CD8-positive, alpha-beta T cell (primary cell): ENCODE measurements at places on chromosomes 5 and 9.

DNA sequence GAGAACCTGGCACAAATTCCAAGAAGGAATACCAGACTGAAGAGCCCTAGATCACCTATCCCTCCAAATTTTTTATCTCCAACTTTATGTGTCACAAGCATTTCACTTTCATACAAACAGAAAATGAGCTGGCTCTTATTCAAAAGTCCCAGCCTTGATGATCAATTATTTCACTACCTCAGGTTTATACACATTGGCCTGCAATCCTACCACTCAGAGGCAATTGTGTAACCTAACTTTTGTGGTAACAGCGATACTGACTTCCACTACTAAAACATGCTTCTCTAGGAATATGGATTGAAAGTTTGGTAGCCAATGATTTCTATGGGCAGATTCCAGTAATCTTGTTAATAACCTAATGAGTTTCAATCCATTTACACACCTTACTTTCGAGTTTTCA lies 10.5 kb downstream of the RNF38 start:
- DNase-seq = no peak

GRCh38 chr9:89657765-89658164 lies 53.0 kb downstream of the GADD45G start:
- no peak for DNase-seq

DNA sequence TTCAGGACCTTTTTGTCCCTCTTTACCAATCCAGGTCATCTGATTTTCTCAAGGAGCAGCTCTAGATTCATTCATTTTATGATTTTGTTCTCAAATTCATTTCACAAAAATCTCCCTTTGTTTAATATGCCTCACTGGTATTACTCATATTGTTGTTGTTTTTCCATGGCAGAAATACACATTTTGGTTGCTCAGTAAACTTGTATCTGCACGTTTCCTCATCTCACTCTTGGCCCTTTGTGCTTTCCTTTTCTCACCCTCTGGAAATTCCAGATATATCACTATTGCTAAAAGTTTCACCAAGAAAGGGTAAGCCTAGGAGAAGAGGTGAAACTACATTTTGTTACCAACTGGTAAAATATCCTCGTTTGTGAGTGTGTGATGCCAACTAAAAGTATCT lies 14.8 kb downstream of the ASPN start:
- no peak for DNase-seq

- DNase-seq = no peak
Measured at GRCh38 chr9:72718503-72718902, 197.1 kb downstream of the TMC1 start.

DNA sequence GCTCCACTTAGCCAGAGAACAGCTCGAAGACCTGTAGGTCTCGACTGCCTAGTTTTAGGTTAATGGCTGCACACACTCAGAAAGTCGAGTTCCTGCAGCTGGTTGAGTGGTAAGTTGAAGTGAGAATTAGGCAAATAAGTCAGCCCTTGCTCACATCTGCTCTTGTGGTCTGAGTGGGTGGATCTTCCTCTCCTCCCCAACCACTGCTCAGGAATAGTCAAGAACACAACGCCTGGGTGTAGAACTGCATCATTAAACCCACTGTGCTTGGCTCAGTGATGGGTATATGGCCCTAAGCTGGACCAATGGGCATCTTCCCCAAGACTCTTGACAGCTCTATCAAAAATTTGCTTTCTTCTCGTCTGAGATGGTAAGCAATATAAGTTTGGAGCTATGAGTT lies 20.9 kb upstream of the ADAM19 start:
- DNase-seq = peak; percentile 32

DNA sequence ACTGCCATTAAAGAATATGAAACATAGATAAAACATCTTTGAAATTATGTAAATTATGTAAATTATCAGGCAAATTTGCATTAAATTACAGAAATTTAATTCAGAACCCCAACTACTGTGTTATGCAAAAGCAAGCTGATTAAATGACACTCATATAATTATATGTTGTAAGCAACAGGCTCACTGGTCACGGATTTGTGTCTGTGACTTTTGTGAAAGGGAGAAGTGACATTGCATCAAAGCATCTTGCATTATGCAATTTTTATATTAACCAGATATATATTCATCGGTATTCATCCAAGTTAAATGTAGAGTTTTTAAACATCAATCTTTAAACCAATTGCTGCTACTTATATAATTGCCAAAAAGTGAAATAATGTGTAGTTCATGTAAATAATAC lies 13.0 kb upstream of the GLIPR2 start:
- no peak for DNase-seq

DNA sequence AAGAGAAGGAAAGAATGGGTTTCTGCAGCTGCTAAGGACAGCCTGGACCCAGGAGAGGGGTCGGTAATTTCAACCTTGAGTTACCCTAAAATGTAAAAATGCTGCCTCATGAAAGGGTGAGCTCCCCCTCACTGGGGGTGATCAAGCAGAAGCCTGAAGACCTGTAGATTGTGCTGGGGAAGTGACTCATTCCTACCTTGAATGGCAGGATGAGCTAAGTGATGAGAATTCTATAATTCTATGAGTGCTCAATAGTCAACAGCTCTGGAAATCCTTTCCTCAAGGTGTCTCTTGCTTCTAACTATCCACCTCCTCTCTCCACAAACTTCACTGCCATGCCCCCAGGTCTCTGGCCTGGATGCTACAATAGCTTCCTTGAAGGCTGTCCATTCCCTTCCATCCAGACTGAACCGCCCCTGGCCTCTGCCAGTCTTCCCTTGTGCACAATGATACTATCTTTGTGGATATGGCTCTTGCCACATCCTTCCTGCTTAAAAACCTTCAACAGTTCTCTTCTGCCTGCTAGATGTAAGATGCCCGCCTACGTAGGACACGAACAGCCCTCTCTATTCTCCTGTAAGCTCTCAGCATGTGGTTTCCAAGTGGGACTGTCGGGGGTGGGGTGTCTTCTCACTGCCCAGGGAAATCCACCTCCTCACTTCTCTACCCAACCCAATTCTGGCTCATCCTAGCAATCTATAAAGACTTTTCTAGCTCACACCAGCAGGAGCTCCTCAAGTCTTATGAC lies 50.6 kb downstream of the PTPN3 start:
- DNase-seq = no peak

GRCh38 chr5:39224196-39224761 lies 4.9 kb upstream of the FYB1 start:
- DNase-seq = no peak

GRCh38 chr5:175202463-175203068 lies 241.4 kb downstream of the DRD1 start:
- no peak for DNase-seq

GRCh38 chr5:33079548-33079947 lies 361.2 kb upstream of the TARS1 start:
- DNase-seq = no peak

GRCh38 chr9:123556464-123557435 lies 200.8 kb downstream of the CRB2 start:
- DNase-seq = no peak

DNA sequence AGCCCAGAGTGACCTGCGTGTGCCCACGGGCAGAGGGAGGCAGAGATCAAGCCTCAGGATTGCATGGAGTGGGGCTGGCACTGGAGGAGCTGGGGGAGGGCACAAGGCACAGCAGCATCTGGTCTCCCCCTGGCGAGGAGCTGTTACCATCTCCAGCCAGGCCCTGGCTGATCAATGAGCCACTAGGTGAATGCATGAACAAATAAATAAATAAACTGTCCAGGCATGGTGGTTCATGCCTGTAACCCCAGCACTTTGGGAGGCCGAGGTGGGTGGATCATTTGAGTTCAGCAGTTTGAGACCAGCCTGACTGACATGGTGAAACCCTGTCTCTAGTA lies 14.3 kb upstream of the PSMB7 start:
- no peak for DNase-seq

- DNase-seq = no peak
Measured at GRCh38 chr9:1726993-1727759, 288.0 kb upstream of the SMARCA2 start.

GRCh38 chr9:83198371-83198770 lies 135.4 kb upstream of the RASEF start:
- DNase-seq = no peak

DNA sequence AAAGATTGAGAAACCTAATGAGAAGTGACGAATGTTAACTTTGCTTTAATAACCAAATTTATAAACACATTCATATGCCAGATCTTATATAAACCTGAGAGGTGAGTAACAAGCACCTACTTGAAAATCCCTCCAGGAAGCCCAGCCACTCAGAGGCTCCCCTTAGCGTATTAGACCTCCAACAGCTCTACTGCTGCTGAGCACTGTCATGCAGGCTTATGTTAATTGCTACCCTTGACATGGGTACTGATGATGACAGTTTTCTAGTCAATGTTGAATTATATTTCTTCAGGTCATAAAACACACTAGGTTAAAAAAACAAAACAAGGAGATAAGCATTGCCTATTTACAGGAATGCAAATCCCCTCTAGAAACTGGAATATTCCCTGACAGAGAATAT lies 161.2 kb downstream of the MPDZ start:
- DNase-seq = no peak

DNA sequence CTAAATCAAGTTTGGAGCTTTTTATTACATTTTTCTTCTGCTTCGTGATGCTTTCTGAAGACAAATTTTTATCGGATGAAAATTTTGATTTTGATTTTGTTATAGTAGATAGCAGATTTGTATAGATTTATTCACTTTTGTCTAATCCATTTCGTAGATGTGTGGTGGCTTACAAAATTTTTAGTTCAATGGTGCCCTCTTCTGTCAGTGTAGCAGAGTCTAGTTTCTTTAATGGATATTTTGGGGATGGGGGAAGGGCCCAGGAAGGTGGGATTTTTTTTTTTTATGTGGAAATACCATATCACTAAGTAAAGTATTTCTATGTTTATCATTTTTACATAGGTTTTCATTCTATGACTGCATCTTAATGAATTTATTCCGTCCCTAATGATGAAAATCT lies 259.9 kb upstream of the TARS1 start:
- no peak for DNase-seq

GRCh38 chr5:118791926-118792734 lies 196.2 kb downstream of the DTWD2 start:
- DNase-seq = no peak

GRCh38 chr9:133958756-133959155 lies 33.4 kb downstream of the VAV2 start:
- DNase-seq = no peak

DNA sequence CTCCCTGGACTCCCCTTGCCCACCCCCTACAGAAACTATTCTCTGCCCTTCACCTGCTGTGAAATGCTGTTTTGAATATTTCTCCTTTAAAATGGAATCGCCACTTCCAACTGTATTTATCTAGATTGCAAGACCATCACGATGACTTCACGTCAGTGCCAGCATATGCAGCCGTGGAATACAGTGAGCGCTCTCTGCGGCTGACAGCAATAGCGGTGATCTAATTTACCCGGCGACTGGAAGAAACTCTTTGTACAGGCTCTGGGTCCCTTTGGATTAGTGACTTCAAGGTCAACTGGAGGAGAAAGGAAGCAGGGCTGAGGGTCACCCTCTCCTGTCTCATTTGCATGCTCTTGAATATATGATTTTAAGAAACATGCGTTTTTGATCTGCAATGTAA lies 192.0 kb downstream of the IRX1 start:
- DNase-seq = no peak

DNA sequence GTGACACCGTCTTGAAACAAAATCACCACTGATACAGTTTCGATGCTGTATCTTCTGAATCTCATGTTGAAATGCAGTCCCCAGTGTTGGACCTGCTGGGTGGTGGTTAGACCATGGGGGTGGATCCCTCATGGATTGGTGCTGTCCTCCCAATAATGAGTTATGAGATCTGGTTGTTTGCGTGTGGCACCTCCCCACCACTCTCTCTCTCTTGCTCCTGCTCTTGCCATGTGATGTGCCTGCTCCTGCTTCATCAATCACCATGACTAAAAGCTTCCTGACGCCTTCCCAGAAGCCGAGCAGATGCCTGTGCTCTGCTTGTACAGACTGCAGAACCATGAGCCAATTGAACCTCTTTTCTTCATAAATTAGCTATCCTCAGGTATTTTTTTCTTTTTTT lies 15.2 kb upstream of the C5orf15 start:
- DNase-seq = no peak

DNA sequence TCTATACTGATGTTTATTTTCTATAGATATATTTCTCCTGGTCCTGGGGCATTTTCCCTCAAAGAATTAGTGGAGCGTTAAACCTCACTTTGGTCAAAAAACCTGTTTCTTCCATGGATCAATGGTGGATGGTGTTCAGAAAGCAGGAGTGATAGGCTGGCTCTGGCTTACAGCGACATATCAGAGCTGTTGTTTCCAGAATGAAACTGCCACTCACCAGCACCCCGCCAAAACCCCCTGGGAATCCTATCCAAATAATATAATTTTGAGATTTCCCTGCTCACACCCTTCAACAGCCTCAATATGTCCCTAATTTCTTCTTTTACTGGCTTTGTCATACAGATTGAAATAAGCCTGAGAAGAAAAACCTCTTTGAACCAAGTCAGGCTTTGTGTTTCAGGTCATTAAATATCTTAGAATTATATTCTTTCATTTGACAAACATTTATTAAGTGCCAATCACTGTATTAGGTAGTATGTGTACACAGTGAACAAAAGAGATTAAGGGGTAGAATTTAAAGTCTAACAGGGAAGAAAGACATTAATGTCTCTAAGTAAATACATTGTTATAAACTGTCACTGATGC lies 144.5 kb upstream of the GPR151 start:
- no peak for DNase-seq

DNA sequence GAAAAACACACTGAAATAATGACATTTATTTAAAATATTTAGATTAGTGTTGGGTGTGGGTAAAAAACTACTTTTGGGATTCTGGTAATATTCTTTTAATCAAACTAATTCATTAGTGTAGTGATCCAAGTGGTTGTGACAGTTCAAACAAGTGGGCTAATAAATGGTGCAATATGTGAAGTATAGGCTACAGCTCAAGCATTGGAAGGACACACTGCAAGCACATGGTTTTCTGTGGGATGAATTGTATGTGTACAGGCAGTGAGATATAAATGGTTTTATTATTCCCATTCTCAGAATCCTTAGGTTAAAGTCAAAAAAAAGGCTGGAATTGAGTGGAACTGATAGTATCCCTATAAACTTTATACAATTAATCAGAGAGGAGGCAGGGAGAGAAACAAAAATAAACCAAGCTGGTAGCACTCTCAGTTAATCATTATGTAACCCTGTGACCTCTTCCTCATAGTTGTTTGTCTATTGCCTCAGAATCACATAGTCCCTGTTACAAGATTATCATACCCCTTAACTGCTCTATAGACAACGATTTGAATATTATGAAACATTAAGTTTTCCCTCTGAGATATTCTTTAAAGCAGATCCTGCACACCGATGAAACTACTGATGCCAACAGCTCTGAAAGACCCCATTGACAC lies 1755.4 kb upstream of the ACO1 start:
- no peak for DNase-seq
